ENCODE measurements at places on chromosomes 1 and 21. TPM values are rescaled to one million over a fixed set of nuclear protein-coding genes. Genes with fewer than 3 reads are reported as not detected.

GRCh38 chr1:204128964-204129896 is 22.6 kb downstream of the ETNK2 start:
- no peaks in the 10 kb centered on the region for H3K27me3 ChIP-seq
- no peak overlapping the region for H3K4me3 ChIP-seq
- H3K27ac ChIP-seq: no peak overlapping the region
- DNase-seq: peak; percentile 80
- peaks cover 10% of the 10 kb centered on the region for H3K4me1 ChIP-seq

DNA sequence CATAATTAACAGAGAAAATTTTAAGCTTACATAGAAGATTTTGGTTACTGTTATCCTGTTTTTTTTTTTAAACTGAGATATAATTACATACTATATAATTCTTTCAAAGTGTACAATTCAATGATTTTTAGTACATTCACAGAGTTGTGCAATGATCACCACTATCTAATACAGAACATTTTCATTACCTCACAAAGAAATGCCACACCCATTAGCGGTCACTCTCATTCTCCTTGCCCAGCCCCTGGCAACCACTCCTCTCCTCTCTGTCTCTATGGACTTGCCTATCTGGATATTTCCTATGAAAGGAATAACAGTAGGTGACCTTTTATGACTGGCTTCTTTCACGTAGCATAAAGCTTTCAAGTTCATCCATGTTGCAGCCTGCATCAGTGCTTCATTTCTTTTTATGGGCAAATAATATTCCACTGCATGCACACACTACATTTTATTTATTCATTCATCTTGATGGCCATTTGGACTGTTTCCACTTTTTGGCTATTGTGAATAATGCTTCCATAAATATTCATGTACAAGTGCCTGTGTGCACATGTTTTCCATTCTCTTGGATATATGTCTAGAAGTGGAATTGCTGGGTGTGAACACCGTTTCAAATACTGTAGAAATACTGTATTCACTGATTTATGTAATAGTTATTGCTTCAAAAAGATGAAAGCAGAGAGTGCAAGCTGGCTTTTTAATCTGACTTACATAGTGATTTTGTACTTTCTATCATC is 26.5 kb downstream of the TAF5L start:
- H3K27ac ChIP-seq: no peak overlapping the region
- no peaks in the 10 kb centered on the region for H3K27me3 ChIP-seq
- H3K36me3 ChIP-seq: peaks cover 49% of the 10 kb centered on the region
- no peak overlapping the region for H3K4me3 ChIP-seq
- no peaks in the 10 kb centered on the region for H3K4me1 ChIP-seq

DNA sequence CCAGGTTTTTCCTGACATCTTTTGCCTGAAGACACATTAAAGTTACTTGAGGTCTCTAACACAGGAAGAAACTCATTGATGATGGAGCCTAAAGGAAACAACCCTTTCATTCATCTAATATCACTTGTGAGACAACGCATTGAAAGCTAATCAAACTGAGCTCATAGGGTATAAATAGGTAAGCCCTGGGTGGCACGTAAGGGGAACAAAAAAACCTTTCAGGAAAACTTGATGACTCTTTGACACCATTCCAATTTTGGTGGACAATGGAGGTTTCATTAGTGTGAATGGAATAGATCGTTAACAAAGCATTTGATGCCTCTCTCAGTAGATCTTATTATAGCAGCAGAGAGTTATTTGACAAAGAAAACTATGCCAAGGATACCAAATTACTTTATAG is 80.7 kb upstream of the DUSP10 start:
- no peak overlapping the region for H3K4me3 ChIP-seq
- H3K27me3 ChIP-seq: no peaks in the 10 kb centered on the region
- H3K4me1 ChIP-seq: peaks cover 6% of the 10 kb centered on the region
- H3K27ac ChIP-seq: no peak overlapping the region

DNA sequence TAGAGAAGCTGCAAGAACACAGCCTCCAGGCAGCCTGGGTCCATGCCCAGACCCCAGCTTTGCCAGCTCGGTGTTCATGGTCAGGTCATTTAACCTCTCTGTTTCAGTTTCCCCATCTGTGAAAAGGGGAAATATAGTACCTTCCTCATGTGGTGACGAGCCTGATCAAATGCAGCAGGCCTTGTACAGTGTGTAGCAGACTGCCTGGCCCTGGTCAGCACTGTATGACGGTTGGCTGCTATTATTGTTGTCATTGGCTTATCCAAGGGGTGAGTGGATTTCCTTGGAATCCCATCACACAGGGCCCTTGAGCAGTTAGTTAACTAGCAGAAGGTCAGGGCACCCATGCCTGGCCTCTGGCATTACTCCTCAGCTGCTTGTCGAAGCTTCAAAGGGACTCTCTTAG is 6.6 kb upstream of the TMEM51 start:
- H3K27me3 ChIP-seq: no peaks in the 10 kb centered on the region
- H3K36me3 ChIP-seq: no peaks in the 10 kb centered on the region
- H3K4me3 ChIP-seq: no peak overlapping the region
- H3K4me1 ChIP-seq: peaks cover 15% of the 10 kb centered on the region

DNA sequence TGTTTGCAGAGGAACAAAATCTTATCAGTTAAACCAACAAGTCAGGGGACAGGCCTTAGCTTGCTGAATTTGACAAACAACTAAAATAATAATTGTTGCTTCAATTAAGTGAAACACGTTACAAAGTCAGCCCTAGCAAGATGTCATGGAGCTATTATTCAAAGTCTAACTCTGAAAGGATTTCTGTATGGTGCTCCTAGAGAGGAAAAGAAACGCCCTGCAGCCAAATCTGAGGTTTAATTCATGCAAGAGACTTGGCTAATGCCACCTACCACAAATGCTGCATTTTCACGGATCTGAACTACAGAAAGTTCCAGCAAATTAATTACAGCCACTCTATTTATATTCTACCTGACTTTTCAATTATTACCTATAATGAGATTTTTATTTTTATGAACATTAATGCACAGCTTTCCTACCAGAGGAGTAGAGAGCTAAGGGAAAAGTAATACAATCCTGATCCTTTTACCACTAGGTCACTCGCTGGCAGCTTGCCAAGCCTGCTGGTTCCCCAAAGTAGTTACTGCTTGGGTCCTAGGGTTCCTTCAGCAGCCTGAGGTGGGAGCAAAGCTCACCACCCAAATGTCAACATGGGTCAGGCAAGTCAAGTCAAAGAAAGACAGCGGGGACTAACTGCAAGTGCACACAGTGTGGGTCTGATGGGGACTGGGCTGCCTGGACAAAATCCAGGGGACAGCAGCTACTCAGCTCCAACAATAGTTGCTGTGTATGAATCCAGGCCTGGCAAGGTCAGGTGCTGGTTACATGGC is 8.5 kb downstream of the COLGALT2 start:
- no peaks in the 10 kb centered on the region for H3K27me3 ChIP-seq
- no peaks in the 10 kb centered on the region for H3K36me3 ChIP-seq
- peaks cover 15% of the 10 kb centered on the region for H3K4me1 ChIP-seq
- no peak overlapping the region for H3K4me3 ChIP-seq

DNA sequence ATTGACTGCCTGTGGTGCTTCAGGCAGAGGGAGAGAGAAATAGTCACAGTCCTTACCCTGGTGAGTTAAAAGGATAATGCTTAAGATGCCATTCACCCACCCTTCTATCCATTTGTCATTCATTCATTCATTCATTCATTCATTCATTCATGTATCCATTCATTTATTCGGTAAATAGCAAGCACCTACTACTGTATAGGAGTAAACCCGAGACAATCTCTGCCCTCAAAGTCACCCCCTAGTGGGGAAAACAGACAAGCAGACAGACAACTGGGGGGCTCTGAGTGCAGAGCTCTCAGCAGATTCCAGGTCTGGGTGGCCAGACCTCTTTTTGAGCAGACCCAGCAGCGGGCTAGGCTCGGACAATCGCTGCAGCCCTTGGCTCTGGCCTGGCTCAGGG is 14.1 kb upstream of the ACTL8 start:
- H3K4me1 ChIP-seq: no peaks in the 10 kb centered on the region
- H3K4me3 ChIP-seq: no peak overlapping the region
- DNase-seq: no peak
- H3K27ac ChIP-seq: no peak overlapping the region

DNA sequence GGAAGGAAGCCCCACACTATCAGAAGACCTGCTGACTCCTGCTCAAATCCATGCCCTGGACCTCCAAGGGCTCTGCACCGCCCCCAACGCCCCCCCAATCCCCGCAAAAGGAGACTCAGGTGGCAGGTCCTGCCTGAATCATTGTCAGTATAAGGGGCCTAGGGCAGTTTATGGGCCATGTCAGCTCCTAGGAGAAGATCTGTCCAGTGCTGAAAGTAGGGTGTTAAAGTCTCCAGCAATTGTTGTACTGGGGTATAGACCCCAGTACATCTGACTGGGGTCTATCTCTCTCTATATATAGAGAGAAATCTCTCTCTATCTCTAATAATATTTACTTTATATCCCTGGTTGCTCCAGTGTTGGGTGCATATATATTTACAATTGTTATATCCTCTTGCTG is 12.1 kb upstream of the OLIG2 start:
- H3K36me3 ChIP-seq: no peaks in the 10 kb centered on the region
- 0 out of 2 replicates have a peak, but pooled peaks cover 2% of the 10 kb centered on the region for H3K27me3 ChIP-seq
- H3K4me1 ChIP-seq: peaks cover 3% of the 10 kb centered on the region
- H3K27ac ChIP-seq: no peak overlapping the region
- DNase-seq: no peak

DNA sequence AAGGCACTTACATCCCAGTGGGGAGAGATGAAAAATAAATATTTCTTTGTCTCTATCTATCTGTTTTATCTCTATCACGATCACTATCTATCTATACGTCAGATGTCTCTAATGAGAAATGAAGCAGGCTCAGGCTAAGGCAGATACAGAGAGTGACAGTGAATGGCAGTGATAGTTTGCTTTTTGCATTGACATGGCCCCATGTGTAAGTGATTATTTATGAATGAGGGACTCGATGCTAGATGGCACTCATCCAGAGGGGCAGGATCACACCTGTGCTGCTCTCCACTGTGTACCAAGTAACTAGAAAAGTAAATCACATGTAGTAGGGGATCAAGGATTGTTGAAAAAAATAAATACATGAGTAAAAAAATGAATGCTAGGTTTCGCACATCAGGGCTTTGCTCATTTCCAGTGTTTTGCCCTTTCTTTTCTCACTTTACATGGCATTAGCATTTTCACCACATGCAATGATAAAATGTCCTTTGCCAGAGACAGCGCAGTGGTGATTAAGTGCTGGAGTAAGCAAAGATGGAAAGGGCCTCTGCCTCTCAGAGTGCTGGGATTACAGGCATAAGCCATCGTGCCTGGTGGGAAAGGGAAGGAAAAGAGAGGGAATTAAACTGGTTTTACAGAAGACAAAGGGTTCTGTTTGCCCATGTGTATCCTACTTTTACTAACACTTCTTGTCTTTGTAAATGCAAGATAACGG is 16.5 kb downstream of the TBX19 start:
- no peak overlapping the region for H3K27ac ChIP-seq
- H3K27me3 ChIP-seq: no peaks in the 10 kb centered on the region
- DNase-seq: no peak
- H3K4me1 ChIP-seq: peaks cover 7% of the 10 kb centered on the region

- H3K4me3 ChIP-seq: no peak overlapping the region
- H3K27ac ChIP-seq: no peak overlapping the region
- no peaks in the 10 kb centered on the region for H3K36me3 ChIP-seq
- no peaks in the 10 kb centered on the region for H3K27me3 ChIP-seq
- H3K4me1 ChIP-seq: no peaks in the 10 kb centered on the region
Measured at GRCh38 chr21:24411429-24411828, 1195.9 kb downstream of the MRPL39 start.

- no peak for DNase-seq
- H3K4me3 ChIP-seq: no peak overlapping the region
- H3K36me3 ChIP-seq: no peaks in the 10 kb centered on the region
- H3K27me3 ChIP-seq: no peaks in the 10 kb centered on the region
- H3K27ac ChIP-seq: no peak overlapping the region
Measured at GRCh38 chr1:110663241-110663640, 11.5 kb downstream of the KCNA3 start.

DNA sequence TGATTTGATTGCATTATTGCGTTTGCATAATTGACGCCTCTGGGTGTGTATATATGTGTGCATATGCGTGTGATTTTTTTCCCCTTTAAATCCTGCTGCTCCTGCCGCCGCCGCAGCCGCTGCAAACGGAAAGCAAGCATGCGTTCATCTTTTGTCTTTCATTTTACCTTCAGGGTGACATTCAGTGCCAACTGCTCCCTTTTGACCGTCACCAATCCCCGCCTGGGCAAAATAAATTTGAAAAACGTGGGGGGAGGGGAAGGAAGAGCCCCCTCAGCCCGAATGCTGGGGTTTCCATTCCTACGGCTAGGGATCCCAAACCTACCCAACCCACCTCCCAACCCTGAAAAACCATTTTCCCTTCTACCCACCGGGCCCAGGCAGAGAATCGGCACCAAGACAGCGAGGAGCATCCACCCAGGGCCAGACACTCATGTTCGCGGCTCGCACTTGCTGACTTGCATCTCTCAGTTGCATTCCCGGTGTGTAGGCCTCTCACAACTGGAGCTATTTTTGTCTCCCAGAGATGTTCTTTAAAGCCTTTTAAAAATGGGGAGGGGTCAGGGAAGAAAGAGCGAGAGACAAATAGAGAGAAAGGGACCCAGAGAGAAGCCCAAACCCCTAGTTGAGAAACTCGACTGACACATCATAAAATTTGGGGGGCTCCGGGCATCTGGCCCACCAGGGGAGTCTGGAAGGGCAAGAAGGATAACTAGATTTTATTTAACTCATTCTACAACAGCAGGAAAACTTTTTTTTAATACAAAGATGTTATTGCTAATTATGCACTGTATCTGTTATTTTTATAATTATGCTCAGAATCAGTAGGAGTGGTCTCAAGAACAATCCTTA is 367.1 kb upstream of the ESRRG start:
- DNase-seq: no peak
- H3K4me1 ChIP-seq: no peaks in the 10 kb centered on the region
- no peaks in the 10 kb centered on the region for H3K27me3 ChIP-seq
- no peak overlapping the region for H3K27ac ChIP-seq

DNA sequence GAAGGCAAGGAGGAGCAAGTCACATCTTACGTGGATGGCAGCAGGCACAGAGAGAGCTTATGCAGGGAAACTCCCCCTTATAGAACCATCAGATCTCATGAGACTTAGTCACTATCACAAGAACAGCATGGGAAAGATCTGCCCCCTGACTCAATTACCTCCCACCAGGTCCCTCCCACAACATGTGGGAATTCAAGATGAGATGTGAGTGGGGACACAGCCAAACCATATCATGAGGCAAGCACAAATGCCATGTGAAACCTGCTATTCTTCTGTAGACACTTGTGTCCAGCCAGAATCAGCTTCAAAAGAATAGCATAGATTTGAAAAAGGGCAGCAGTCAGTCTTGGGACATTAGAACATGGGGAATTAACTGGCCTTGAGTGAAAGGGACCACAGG is 32.2 kb upstream of the UBE2U start:
- H3K36me3 ChIP-seq: no peaks in the 10 kb centered on the region
- H3K27me3 ChIP-seq: no peaks in the 10 kb centered on the region
- peaks cover 23% of the 10 kb centered on the region for H3K4me1 ChIP-seq

ADAMTS4 gene
- total RNA-seq: 11.0 TPM

NCF2 gene
- total RNA-seq: 0.25 TPM

FOXD2 gene
- 1.7 TPM for total RNA-seq

AMPD1 gene
- not detected for total RNA-seq

OR6N1 gene
- total RNA-seq: not detected

Data from SJCRH30 (cell line).